CD4-positive, alpha-beta T cell treated with Interleukin-6 for 4 hours (primary cell): ENCODE measurements at places on chromosomes 13 and 19.
A peak's percentile ranks its signal among the peaks of the same experiment; 100 is the strongest.

DNA sequence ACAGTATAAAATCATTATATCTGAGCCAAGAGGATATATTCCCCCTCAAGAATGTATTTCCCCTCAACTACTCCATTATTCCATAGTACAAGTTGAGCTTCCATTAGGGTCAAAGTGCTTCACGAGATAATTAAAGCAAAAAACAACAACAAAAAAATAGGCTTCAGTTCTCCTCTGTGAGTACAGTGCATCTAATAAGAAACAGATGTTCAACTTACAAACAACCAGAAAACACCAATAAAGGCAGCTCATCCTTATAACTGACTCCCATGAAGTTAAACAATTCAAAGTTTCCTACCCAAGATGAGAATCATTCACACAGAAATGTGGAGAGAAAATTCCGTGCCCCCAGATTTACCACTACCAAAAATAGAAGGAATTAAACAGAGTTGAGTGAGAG lies 854.4 kb downstream of the PCDH9 start:
- no peak for DNase-seq

- DNase-seq = no peak
Measured at GRCh38 chr19:43495082-43495481, 9.5 kb downstream of the PHLDB3 start.

GRCh38 chr19:50922317-50922853 lies 11.2 kb upstream of the KLK4 start:
- DNase-seq = peak; percentile 76

DNA sequence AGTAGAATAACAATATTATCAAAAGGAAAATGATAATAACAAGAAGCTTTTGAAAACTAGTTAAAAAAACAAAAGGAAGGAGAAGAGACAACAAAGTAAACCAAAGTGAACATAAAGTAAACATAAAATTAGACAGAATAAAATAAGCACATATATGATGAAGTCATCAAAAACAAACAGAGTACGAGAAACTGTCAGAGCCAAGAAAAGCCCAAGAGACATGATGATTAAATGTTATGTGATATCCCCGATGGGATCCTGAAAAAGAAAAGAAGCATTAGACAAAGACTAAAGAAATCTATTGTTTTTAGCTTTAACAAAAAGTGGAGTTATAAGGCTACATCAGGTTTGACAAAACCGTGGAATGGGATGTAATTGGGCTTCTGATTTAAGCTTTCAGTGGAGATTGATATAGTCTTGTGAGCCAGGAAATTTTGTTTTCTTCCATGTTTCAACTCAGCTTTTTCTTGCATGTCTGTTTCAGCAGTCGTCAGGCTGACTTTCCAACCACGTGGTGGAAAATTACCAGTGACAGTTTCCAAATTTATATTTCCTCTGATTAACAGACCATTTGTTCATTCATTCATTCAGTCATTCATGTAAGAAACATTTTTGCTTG lies 64.9 kb downstream of the KL start:
- no peak for DNase-seq

GRCh38 chr19:3683405-3684053 lies 16.7 kb downstream of the PIP5K1C start:
- DNase-seq = no peak

- DNase-seq = no peak
Measured at GRCh38 chr13:113566227-113566561, 18.4 kb upstream of the TFDP1 start.

DNA sequence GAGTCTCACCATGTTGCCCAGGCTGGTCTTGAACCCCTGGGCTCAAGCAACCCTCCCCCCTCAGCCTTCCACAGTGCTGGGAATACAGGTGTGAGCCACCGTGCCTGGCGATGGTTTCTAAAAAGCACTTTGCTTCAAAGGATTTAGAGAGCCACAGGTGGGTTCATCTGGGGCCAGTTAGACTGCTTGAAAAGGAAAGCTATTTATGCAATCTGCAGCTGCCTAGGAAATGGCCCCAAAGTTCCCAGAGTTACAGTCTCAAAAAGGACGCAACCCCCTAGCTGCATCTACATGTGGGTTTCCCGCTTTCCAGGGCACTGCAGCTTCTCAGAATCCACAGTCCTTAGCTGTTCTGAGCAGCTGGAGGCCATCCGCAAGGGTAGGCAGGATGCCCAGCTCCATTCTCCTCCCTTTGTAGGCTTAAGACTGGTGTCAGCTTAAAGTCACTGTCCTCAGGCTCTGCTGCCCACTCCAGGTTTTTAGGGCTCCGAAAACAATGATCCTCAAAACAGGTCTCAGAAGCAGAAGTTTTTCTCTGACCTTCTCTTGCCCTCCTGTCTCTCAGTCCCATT lies 41.4 kb downstream of the ZNF823 start:
- no peak for DNase-seq

GRCh38 chr19:18202778-18203407 lies 949 bp downstream of the RAB3A start:
- DNase-seq = peak; percentile 51

GRCh38 chr13:36163286-36163685 lies 32.1 kb upstream of the DCLK1 start:
- no peak for DNase-seq

DNA sequence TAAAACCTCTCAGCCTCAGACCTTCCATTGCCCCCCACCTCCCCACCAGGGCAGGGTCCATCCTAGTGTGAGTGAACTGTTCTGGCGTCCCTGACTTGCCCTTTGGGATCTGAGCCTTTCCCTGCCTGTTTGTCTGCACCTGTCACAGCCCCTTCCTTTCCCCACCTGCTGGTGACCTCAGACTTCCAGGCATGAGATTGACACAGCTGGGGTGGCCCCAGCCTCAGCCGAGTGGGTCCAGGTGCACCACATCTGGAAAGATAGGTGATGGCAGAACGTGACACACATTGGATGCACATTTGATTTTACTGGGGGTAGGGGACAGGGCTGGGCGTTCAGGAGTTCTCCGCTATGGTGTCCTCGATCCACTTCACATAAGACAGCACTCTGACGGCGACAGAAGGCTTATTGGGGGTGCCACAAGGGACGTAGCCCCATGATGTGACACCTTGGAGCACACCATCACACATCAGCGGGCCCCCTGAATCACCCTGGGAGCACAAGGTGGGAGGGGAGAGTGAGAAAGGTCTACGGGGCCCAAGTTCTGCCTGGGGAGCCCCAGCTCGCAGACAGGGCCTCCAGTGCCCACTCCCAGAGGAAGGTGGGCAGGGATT lies 4.6 kb downstream of the KLK1 start:
- DNase-seq = no peak
